ENCODE measurements at places on chromosomes 1 and 21. TPM values are rescaled to one million over a fixed set of nuclear protein-coding genes. Genes with fewer than 3 reads are reported as not detected.

Gene HRNR
- polyA plus RNA-seq = 1.0 TPM

Gene OR2T8
- polyA plus RNA-seq = not detected

Gene ARHGEF16
- polyA plus RNA-seq = 17.6 TPM

Gene RAB3B
- 7.3 TPM for polyA plus RNA-seq

Gene ZMYND12
- 5.1 TPM for polyA plus RNA-seq

Gene ZNF593OS
- polyA plus RNA-seq = 1.4 TPM

Gene NTNG1
- polyA plus RNA-seq = 34.3 TPM

Gene SYCP1
- 0.90 TPM for polyA plus RNA-seq

Gene CASQ1
- 0.43 TPM for polyA plus RNA-seq

Gene AGPAT3
- polyA plus RNA-seq = 70.7 TPM

Gene TSPEAR
- polyA plus RNA-seq = 0.96 TPM

Gene ALPL
- polyA plus RNA-seq = 40.2 TPM

Gene RNU1-4
- polyA plus RNA-seq = 1.9 TPM

Gene GUCA2B
- not detected for polyA plus RNA-seq
